ENCODE measurements at places on chromosomes 3 and 15. TPM values are rescaled to one million over a fixed set of nuclear protein-coding genes. Genes with fewer than 3 reads are reported as not detected.

C3orf70 gene
- total RNA-seq = 5.0 TPM

C3orf20 gene
- not detected for total RNA-seq

RETNLB gene
- total RNA-seq = not detected

- no peak for DNase-seq
Observed at GRCh38 chr3:77065750-77066149, 25.9 kb downstream of the ROBO2 start.

DNA sequence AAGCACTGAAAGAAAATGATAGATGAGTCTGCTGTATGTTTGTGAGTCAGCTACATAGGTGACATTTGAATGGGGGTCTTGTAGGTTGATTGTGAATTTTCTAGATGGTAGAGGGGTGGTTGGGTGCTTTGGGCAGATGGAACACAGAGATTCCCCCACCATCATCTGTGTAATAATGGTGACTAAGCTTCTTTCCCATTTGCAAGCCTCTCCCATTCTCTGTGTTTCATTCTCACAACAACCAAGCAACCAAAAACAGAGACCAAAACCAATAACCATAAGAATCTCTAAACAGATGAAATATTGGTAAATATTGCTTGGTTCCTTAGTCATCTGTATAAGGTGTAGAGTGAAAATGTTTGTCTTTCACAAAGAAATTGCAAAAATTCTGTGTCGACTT, 17.8 kb upstream of the UTS2B start:
- DNase-seq = no peak

- no peak for DNase-seq
Observed at GRCh38 chr15:48972750-48973503, 9.2 kb upstream of the SHC4 start.

- no peak for DNase-seq
Observed at GRCh38 chr3:71846185-71846584, 61.2 kb upstream of the PROK2 start.

DNA sequence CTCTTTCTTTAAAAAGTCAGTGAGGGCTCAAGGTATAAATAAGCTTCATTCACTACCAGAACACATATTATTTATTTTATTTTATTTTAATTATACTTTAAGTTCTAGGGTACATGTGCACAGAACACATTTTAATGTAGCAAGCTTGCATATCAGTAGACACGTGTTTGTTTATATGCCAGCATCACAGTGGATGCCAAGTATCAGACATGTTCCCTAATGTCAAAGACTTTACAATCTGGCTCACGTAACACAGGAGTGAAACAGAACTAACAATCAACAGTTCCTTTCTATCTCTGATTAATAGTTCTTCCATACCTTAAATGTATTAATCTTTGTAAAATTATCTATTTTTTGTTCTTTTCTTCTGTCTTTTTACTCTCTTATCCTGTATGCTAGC, 23.3 kb upstream of the ENTPD3 start:
- DNase-seq = no peak

- DNase-seq = no peak
Observed at GRCh38 chr3:188432802-188433520, 279.0 kb downstream of the LPP start.

Measured in endodermal cell (in vitro differentiated cells).